Breast epithelium (tissue), 4 donors: ENCODE measurements at places on chromosomes 2 and 18. TPM values are rescaled to one million over a fixed set of nuclear protein-coding genes. Genes with fewer than 3 reads are reported as not detected.

DNA sequence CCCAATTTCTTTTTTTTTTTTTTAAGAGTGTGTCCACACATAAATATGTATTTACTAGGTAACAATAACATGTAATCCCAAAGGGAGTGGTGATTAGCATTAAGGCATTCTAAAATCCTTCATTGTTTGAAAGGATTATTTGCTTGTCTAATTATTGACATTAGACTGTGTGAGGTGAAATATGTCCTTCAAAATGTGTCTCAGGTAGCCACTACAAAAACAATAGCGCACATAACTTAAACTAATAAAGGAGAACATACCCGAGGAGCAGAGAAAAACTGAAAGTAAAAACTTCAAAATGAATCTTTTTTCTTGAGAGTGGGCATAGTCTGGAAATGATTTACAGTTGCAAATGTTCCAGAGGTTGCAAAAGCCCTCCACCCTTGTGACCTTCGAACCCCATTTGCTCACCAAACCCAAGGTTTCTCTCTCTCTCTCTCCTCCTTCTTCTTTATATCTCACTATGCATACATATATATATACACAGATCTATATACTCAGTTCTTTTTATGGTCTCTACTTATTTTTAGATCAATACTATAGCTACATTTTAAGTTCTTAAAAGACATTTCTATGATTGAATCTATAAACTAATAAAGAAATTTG, 24.4 kb upstream of the FRZB start:
- no peak for DNase-seq

The DPP10 gene
- total RNA-seq: 0.32 TPM

The FBXO48 gene
- 1.6 TPM for total RNA-seq

DNA sequence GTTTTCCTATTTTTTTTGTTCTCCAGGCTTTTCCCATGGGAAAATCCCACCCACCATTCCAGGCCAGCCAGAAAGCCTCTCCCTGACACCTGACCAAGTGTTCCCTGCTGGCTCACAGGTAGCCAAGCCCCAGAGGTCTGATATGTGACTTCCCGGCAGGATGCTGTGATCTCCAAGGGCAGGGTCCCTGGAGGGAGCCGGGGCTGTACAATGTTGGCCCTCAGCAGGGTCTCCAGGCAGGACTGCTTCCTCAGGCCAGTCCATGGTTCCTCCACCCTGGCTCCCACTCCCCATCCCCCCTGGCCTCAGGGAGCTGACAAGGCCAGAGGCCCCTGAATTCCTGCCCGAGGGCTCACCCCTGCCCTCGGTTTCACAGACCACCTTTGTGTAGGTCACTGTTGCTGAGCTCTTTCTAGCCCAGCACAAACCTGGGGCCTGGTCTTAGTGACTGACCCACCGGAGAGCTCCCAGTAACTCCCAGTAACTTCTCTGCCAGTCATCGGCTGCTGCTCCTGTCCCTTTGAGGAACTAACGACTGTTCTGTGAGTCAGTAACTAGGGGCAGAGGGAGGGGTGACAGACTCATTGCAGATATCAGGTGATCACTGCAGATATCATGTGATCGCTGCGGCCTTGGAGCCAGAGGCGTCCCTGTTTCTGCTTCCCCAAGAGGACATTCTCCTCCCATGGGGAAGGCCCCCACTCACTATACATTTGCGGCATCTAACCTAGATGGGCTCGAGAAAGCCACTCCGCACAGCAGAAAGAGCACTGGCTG, 38.7 kb downstream of the SDC1 start:
- DNase-seq: no peak

GRCh38 chr2:6410313-6410712, 455.4 kb downstream of the CMPK2 start:
- no peak for DNase-seq

- no peak for DNase-seq
Observed at GRCh38 chr2:155099784-155100183, 401.3 kb downstream of the KCNJ3 start.

DNA sequence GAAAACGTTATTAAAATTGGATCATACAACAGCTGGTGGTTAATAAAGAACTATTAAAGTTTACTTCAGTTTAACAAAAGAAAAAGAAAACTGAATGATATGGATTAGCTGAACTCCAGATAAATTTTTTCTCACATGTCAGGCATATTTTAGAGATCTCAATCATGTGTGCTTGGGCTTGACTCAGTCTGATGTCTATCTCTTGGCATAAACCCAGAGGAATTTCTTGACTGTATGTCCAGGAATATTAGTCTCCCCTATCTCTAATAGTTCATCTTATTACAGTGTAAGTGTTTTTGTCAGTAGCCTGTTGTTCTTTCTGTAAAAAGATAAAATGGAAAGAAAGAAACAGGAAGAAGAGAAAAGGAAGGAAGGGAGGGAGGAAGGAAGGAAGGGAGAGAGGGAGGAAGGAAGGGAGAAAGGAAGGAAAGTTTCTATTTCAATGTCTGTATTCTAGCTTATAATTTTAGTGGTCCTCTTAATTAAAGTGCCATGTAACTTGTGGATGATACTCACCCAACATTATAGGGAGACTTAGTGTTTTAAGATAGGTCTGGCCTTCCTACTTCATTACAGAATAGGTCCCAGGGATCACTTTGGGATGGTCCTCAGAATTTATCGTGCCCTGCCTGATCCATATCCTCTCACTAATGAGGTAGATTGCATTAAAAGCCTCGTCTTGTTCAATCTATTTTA, 99.7 kb upstream of the UGP2 start:
- DNase-seq: no peak

- DNase-seq: no peak
Observed at GRCh38 chr2:72182547-72182946, 34.9 kb upstream of the CYP26B1 start.

GRCh38 chr2:167177196-167177595, 288.9 kb downstream of the XIRP2 start:
- no peak for DNase-seq

The CABLES1 gene
- total RNA-seq: 18.1 TPM

- DNase-seq: no peak
Observed at GRCh38 chr2:13006426-13006825, 289.7 kb downstream of the TRIB2 start.

GRCh38 chr2:101740555-101740964, 43.1 kb downstream of the MAP4K4 start:
- no peak for DNase-seq

- DNase-seq: no peak
Observed at GRCh38 chr2:1650085-1650872, 94.0 kb downstream of the PXDN start.

The RNU2-63P gene
- total RNA-seq: not detected

DNA sequence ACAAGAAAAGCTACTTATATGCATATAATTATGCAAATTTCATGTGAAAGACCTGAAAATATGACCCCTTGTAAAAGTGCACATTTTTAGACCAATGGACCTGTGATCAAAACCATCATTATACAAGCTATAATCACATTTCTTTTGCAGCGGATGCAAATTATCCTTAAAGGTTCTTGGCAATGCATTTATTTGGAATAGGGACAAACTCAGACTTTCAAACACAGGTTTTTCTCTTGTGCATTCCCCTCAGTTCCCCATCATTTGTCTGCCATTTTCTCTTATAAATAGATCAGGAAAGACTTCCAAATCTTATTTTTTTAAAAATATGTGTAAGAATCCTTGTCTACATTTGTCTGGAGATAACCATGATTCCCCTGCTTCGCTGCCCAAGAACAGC, 954.2 kb upstream of the NRXN1 start:
- no peak for DNase-seq

GRCh38 chr2:118686346-118686745, 161.1 kb downstream of the EN1 start:
- no peak for DNase-seq

The SIX2 gene
- total RNA-seq: 1.5 TPM

GRCh38 chr2:86062043-86062442, 43.6 kb downstream of the POLR1A start:
- no peak for DNase-seq

GRCh38 chr2:104504331-104505073, 349.4 kb upstream of the POU3F3 start:
- DNase-seq: no peak

DNA sequence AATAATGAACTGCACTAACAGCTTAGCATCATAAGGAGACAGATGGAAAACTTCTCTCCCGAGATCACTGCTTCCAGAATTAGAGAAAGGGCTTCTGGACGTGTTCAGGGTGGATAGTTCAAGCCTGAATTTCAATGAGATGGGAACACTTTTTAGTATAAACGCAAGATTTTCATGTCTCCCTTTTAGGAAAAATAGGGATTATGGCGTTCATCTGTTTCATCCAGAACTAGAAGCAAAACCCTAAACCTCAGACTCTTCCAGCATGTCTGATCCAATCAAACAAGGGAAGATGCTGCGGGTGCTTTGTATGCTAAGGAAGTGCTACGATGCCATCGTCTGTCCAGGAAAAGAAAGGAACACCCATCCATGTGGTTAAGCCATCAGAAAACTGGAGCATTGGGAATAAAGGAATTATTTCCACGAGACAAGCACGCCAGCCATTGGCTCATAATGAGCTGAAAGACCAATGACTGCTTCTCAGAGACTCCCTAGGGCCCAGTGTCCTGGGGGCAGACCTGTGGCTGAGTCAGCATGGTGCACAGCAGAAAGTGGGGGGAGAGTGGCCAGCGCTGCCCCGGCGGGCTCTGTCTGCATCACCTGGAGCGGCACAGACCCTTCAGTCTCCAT, 65.9 kb upstream of the AFF3 start:
- no peak for DNase-seq

The CNDP2 gene
- total RNA-seq: 81.0 TPM

GRCh38 chr2:95505222-95505621, 20.7 kb upstream of the TRIM43B start:
- DNase-seq: no peak

DNA sequence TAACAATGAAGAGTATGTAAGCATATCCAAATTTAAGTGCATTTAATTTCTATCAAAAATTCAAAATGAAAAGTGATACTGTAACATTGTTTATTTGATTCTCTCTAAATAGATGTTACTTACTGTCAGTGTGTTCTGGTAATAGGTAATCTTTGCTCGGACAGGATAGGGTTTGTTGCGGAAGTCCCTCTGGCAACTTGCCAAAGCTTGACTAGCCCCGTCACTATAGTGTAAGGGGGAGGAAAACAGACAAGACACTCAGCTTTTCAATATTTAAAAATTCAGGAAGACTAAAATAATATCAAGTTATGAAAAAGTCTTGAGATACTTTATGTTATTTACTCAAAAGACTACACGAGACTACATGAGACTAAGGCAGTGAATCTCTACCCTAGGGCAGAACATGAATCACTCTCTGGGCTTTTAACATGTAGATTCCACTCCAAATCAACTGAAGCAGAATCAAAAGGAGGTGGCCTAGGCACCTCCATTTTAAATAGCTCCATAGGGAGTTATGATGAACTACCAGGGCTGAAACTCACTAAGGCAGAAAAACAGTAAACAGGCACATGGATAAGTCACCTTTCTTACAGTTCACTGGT, 5.9 kb downstream of the LMAN1 start:
- no peak for DNase-seq

- no peak for DNase-seq
Observed at GRCh38 chr2:151672277-151672676, 62.0 kb downstream of the NEB start.

GRCh38 chr2:9060819-9061218, 57.3 kb upstream of the MBOAT2 start:
- no peak for DNase-seq

The CLK1 gene
- 350 TPM for total RNA-seq

DNA sequence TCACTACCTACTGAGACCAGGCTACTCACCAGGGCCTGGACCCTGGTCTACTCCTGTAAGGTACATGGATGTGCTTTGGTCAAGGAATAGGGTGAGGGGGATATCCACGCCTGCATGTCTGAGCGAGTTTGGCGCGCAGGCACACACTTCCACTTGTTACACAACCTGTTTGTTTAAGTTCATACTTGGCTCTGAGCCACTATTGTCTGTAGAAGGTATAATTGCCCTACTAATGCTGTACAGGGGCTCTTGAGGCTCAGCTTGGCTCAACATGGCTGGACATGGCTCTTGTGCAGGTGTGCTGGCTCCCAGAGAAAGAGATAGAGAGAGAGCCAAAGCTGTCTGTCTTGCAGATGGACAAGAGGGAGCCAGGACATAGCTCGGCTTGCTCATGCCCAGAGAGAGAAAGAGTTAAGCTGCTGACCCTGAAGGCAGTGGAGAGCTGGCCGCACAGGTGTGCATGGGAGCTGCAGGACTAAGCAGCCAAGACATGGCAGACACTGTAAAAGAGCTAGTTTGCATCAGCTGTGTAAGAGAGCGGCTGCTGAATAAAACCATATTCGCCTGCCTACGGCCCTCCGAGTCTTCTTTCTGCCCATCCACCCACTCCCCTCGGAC, 35.2 kb downstream of the NPPC start:
- no peak for DNase-seq

DNA sequence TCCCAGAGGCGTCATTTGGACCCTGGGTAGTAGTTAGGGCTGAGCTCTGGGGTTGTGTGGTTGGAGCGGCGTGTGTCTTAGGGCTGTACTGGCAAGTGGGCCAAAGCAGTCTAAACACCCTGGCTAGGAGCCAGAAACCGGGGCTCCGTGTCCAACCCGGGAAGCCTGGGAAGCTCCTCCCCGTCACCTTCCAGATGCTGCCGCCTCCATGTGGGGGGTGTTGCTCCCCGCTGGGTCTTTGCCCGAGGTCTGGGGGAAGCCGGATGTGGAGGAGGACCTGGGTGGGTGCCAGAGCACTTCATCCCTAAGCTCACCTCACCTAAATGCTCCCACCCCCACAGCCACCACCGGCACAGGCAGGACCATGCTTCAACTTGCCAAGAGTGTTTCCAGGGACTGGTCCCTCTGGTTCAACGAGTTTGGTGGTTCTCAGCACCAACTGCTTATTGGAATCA, 25.4 kb downstream of the TET3 start:
- DNase-seq: peak; percentile 91

The DAW1 gene
- total RNA-seq: not detected

DNA sequence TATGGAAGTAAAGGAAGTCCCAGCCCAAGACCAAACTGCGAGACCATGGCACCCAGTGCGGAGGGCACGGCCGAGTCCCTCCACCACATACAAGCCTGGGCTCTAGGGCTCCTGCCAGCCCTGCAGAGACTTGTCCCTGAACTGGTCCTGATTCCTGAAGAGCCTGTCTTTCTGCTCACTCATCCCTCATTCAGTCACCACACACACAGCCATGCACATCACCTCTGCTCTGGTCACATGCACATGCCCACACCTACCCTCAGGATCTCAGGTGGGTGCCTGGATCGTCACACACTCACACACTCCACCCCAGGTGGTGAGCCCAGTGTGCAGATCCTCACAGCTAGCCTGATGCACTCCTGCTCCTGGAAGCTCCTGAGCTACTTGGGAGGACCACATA, 71.4 kb upstream of the LAPTM4A start:
- DNase-seq: no peak

- DNase-seq: no peak
Observed at GRCh38 chr2:33516456-33516995, 40.1 kb downstream of the RASGRP3 start.

GRCh38 chr2:219969508-219969907, 342.1 kb downstream of the SLC4A3 start:
- DNase-seq: no peak

The SP9 gene
- 0.80 TPM for total RNA-seq

DNA sequence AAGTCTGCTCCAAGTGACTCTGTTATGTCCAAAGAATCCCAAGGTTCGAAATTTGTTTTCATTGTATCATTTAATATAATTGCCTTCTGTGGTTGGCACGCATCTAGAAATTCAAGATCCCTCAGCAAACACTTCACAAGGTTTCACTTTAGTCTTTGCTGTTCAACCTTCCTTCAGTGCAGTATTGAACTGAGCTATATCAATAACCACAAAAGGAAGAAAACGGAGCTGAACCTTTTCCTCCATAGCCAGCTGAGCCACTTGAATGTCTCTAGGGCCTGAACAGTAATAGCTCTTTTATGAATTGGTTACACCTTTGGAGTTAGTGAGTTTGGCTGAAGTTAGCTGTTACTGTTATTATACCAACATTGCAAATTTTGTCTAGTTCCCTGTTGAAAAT, 357.7 kb upstream of the HNRNPA3 start:
- DNase-seq: no peak
